Adrenal gland (tissue), 19 donors: ENCODE measurements at places on chromosomes 7 and 10. TPM values are rescaled to one million over a fixed set of nuclear protein-coding genes. Genes with fewer than 3 reads are reported as not detected.

DNA sequence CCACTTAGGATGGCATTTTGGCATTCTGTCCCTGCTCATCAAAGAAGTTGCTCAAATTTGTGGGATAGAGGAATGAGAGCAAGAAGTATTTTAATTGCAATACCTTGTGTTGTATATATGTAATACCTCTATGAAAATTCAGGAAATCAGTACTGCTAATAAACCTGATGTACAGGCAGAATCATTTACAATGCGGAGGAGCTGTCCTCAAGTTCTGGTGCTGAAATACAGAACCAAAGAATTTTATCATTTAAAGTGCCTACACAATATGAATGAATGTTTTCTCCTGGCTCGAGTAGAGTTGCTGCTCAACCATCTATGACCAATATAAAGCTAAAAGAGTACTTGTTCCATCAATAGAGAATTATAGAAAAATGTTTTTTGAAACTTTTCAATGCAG lies 305.8 kb downstream of the PLXNA4 start:
- no peak overlapping the region for H3K27ac ChIP-seq
- DNase-seq: no peak
- H3K4me1 ChIP-seq: no peaks in the 10 kb centered on the region
- H3K27me3 ChIP-seq: no peaks in the 10 kb centered on the region
- no peak overlapping the region for H3K4me3 ChIP-seq

DNA sequence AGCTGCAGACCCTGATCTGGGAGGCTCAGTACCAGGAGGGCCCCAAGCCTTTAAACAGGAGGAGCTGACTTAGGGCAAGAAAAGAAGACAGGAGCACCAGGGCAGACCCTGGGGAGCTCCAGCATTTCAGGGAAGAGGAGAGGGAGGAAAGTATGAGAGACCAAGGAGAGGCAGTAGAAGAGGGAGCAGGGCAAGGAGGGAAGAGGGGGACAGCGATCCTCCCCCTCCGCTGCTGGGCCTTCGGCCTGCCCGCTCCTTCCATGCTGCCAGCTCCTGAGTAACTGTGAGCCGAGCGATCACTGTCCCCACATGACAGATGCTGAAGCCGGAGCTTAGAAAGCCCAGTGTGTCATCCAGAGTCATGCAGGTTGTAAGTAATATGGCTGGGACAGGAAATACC lies 65.9 kb downstream of the ALOX5 start:
- DNase-seq: no peak
- no peak overlapping the region for H3K27ac ChIP-seq

DNA sequence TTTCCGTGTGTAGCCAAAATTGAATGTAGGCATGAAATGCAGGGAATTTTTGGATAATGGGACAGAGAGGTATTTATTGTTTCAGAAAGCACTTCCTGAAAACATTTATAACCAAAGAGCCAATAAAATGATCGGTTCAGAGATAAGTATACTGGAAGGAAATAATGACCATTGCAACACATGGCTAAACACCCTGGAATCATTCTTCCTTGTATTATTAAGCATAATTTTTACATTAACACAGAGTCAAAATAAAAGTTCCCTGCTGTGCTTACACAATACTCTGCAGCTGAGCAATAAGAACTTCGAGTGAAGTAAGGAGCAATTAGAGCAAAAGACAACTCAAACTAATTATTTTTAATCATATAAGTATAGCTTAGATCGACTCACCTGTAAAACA lies 648.3 kb downstream of the TNS3 start:
- H3K27ac ChIP-seq: no peak overlapping the region
- DNase-seq: no peak
- H3K36me3 ChIP-seq: no peaks in the 10 kb centered on the region

DNA sequence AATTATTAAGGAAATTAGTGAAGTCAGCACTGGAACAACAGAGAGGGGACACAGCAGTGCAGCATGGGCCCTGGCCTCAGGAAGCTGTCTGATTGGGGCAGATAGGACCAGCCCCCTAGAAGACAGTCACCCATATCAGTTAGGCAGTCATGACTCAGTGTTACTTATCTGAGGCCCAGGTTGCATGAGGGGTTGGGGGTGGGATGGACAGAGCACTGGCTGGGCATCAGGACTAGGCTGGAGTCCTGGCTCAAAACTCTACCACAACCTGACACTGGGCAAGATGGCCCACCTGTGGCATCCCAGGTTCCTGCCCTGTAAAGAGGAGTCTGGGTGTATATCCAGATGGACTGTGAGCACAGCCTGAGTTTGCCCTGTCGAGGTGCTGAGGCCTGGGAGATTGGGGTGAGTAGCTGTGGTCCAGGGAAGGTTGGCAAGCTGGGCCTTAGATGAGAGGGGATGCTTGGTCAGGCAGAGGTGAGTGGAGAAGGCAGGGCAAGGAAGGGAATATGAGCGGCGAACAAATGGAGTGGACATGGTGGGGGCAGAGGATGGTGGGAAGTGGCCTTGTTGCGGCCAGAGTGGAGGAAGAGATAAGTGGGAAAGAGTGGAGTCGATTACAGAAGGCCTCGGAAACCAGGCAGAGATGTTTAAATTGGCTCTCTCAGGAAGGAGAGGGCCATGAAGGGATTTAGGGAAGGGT lies 37.5 kb downstream of the HK1 start:
- H3K36me3 ChIP-seq: no peaks in the 10 kb centered on the region
- H3K27me3 ChIP-seq: no peaks in the 10 kb centered on the region
- H3K4me1 ChIP-seq: peaks cover 8% of the 10 kb centered on the region
- no peak for DNase-seq
- no peak overlapping the region for H3K27ac ChIP-seq

Gene FOXK1
- total RNA-seq: 39.6 TPM
